Stimulated activated CD8-positive, alpha-beta memory T cell treated with anti-CD3 and anti-CD28 coated beads, Interleukin-7, amount 100 ng/mL, for 1 hour (primary cell): ENCODE measurements at places on chromosomes 12 and 14.

GRCh38 chr12:90653040-90653439, 301.9 kb downstream of the CCER1 start:
- no peak for DNase-seq

GRCh38 chr12:46460682-46461210, 88.2 kb upstream of the SLC38A2 start:
- no peak for DNase-seq

- DNase-seq: no peak
Measured at GRCh38 chr14:94748667-94749347, 21.1 kb downstream of the GSC start.

DNA sequence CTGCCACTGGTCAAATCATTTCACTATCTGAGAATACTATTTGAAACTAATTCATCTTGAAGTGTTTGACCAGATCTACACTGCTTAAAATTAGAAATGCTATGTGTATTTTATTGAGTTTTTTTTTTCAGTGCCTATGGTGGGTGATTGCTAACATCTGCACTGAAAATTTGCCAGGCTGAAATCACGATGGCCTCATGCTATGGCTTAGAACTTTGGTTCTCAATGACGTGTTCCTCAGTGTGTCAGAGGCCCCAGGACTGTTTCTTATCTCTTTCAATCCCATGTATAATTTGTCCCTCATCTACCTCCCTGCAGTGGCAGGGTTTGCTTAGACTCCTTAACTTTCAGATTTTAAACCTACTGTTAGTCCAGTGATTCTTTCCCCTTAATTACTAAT, 36.2 kb upstream of the NKX2-8 start:
- no peak for DNase-seq

- peak; percentile 30 for DNase-seq
Measured at GRCh38 chr12:111598637-111599452, at the start of gene ATXN2. ATXN2 (minus strand) TSS chr12:111599315; CDS start chr12:111599034, 281 bp downstream.

- DNase-seq: no peak
Measured at GRCh38 chr14:105091517-105092170, 26.4 kb upstream of the GPR132 start.

GRCh38 chr12:28578833-28579252, 388.6 kb downstream of the CCDC91 start:
- no peak for DNase-seq

DNA sequence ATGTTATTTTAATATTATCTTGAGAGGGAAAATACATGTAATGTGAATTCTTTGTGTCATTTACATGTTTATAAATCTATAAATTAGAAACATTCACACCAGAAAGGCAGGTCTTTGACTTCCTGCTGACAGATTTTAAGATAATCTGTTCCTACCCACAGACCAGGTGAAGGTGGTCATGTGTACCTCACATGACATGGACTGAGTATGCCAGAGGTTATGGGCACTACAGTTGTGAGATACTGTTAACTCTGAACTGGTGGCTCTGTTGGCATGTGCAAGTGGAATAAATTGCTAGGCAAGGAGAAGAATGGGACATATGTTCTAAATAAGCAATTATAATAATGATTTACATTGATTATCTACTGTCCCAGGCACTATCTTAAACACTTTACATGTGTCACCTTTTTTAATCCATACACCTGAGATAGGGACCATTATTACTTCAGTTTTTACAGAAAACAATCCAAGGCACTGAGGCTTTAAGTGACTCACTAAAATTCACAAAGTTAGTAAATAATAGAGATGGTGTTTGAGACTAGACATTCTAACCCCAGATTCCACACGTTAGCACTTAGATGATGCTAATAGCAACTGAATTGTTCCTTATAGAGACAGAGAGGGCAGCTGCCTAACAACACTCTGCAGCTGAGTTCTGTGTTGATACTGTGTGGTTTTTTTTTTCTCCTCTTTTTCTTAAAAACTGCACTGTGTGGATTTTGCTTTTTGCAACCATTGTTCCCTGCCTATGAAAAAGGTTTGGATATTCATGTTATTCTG, 23.8 kb downstream of the SLC16A7 start:
- DNase-seq: no peak

GRCh38 chr14:85533023-85533860, 3.3 kb downstream of the FLRT2 start:
- no peak for DNase-seq

- no peak for DNase-seq
Measured at GRCh38 chr12:31603546-31604009, 12.6 kb upstream of the DENND5B start.

GRCh38 chr14:40445020-40445419, 1012.8 kb upstream of the FBXO33 start:
- no peak for DNase-seq

DNA sequence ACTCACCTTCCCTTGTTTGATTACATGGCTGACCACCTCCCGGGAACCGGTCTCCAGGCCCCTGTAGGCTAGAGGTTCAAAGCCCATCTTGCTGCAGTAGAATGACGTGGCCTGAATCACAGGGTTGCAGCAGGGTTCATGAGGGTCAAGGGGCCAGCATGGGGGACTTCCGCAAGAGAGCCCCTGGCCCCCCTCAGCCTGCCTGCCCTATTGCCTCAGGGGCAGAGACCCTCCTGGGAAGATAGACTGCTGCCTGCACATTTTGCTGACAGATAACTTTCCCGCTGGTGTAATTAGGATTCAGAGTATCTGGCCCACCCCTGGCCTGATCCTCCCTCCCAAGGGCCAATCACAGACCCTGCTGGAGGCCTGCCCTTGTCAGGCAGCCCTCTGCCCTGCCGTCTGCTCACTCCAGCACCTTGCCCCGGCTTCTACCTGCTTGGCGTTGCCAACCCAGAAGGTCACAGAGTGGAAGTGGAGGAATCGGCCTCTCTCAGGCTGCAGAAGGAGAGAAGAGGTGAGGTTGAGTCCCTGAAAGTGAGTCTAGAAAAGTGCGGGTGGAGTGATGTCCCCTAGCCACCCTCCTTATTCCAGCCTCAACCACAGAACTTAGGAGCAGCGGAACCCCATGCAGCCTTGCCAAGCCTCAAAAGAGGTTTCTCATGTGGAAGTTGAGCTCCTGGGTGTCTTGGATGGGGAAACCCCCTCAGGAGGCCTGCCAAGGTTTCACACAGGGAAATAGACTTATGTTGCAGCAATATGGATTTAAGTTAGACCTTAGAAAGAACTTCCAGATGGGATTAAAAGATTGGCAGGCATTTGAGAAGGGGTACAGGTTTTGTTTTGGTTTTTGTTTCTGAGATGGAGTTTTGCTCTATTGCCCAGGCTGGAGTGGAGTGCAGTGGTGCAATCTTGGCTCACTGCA, 1.1 kb downstream of the HPD start:
- DNase-seq: no peak

GRCh38 chr14:67733616-67734015, 31.9 kb downstream of the RDH12 start:
- DNase-seq: no peak

GRCh38 chr12:77161944-77162343, 96.6 kb upstream of the E2F7 start:
- DNase-seq: no peak

- DNase-seq: peak; percentile 6
Measured at GRCh38 chr12:121132601-121133481, at the start of gene P2RX7. P2RX7 (plus strand) TSS chr12:121132876; CDS start chr12:121132971, 95 bp downstream.

- no peak for DNase-seq
Measured at GRCh38 chr12:38892087-38892786, 13.2 kb downstream of the CPNE8 start.

- no peak for DNase-seq
Measured at GRCh38 chr14:90693413-90693812, 122.8 kb downstream of the TTC7B start.

- no peak for DNase-seq
Measured at GRCh38 chr14:104446611-104447010, 133.0 kb upstream of the C14orf180 start.

DNA sequence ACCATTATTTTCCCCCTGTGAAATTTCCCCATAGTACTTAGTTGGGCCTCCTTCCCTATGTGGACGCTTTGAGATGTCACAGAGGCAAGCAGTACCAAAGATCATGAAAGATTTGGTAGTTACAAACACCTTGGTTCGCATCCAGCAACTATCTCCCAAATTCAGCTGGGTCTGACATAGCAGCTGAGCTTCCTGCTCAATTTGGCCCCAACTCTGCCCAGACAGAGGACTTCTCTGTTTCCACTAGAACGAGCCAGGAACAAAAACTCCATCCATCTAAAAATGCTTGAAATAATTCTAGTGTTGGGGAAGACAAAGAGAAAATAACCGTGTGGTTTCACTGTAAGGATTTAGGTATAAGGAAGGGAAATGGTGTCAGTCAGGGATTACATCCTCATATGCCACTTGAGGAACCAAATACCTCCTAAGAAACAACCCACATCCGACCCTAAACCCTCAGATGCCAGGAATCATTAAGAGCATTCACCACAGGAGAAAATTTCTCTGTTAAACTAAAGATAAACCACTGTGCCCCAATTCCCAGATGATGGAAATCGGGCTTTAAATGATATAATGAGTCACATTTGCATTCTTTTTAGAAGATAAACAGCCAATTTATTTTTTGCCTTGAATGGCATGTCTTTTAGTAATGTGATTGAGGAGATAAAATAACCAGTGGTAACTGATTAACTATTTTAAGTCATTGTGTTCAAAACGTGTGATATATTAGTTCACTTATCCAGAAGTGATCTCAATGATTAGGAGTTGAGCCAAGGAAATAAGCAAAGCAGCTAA, 103.7 kb upstream of the IFNG-AS1 start:
- DNase-seq: no peak

DNA sequence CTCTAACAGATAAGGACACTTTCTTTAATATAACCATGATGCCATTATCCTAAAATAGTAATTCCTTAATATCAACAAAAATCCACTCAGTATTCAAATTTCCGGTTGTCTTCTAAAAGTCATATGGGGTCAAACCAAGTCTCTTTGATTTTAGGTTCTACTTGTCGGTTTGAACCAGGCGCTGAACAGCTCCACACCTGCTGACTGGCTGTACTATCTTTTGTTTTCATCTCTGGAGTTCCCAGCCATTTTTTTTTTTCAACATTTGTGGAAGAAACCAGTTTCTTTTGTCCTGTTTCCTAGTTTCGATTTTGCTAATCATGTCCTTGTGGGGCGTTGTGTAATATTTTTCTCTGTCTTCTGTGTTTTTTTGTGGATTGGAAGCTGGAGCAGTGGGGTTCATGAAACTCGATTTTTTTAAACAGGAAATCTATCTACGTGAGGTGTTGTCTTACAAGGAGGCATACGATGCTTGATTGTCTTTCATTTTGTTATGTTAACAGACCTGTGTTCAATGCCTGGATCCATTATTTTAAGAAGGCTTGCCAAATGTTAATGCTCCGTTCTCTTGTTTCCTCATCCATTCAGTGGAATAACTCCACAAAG, 50.2 kb downstream of the FZD10 start:
- no peak for DNase-seq

DNA sequence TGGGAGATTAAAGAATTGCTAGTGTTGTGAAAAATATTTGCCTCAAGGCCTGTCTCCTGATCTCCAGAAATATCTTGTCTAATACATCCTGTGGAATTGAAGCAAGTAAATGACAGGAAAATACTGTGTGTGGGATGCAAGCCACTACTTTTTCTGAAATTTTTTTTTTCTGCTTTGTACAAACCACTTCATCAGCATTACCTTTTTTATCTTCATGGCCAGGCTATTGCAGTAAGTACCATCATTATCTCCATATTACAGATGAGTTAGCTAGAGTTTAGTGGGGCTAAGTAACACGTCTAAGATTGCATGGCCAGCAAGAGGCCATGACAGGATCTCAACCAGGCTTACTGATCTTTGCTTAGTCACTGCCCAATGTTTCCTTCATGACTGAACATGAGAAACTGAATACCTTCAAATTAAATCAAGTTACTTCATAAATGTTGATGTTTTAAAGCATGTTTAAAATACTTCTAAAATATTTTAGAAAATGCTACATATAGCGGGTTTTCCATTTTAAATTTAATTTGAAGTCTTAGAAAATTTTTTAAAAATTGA, 273.7 kb downstream of the SLC6A15 start:
- DNase-seq: no peak

DNA sequence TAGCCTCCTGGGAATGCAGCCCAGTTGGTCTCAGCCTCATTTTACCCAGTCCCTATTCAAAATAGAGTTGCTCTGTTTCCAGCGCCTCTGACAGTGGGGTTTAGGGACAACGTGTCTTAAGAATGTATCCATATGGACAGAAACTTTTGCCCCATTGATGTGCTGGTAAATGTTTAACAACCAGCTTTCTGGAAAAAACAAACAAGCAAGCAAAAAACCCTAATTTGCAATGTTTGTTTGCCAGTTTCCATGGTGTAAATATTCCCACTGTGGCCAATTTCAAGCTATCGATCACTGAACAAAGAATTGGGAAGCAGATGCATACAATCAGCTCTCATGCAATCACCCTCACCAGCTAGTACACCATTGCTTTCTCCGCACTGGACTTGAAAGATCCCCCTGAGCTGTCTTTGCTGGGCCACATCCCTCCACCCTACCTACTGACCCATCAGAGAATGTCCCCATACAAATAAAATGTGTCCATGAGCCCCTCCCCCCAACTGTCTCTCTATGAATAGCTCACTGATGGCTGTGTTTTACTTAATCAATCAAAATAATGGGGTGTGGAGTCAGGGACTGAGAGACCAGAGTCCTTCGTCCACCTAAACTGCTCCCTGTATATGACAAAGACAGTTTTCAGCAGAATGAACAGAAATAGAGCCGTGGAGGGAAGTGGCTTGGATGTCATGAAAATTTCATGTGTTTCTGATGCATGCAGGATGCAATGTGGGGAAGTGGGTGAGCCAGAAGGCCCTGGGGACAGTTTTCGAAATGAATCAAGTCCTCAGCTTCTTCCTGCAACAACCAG, 40.8 kb downstream of the CCDC60 start:
- no peak for DNase-seq

- DNase-seq: no peak
Measured at GRCh38 chr12:56040963-56041551, 661 bp upstream of the RPS26 start.

GRCh38 chr12:128268379-128268995, 1.5 kb downstream of the TMEM132C start:
- no peak for DNase-seq

DNA sequence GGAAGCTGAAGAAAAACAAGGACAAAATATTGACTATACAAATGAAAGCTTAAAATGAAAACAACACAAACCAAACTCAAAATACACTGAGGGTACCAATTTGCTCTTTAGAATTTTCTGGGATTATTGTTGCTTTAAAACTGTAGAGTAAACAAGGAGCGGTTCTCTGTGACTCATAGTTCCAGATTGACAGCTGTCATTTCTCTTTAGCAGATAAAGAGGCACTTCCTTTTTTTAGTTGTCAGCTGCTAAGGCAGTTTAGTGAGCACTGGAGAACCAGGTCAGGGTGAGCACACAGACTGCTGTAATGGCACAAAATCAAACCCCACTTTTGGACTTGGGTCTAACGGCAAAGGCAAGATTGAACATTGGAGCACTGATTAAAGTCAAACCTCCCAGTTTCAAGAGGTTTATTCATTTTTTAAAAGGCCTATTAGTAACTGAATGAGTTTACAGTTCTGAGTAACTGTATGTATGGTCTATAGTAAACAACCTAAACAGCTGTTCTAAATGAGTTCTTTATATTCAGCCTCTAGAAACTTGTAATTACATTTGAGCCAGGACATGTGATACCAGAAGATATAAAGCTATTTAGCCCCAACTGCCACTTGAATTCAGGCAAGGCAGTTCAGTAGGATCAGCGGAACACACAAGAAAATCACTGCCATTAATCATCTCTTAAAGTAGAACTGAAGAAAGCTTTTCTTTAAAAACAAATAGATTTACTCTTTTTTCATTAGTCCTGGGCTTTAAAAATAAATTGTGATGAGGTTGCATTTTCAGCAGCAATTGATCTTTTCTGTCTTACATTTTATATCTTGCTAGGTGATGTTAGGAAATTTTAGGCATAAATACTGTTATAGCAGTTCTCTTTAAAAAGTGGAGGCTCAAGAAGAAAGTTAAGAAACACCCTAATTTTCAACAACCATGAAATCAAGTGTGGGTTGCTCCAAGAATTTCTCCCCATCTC, 71.7 kb upstream of the PRICKLE1 start:
- no peak for DNase-seq
